KG1 (cell line): ENCODE measurements at places on chromosomes 7 and 10.

DNA sequence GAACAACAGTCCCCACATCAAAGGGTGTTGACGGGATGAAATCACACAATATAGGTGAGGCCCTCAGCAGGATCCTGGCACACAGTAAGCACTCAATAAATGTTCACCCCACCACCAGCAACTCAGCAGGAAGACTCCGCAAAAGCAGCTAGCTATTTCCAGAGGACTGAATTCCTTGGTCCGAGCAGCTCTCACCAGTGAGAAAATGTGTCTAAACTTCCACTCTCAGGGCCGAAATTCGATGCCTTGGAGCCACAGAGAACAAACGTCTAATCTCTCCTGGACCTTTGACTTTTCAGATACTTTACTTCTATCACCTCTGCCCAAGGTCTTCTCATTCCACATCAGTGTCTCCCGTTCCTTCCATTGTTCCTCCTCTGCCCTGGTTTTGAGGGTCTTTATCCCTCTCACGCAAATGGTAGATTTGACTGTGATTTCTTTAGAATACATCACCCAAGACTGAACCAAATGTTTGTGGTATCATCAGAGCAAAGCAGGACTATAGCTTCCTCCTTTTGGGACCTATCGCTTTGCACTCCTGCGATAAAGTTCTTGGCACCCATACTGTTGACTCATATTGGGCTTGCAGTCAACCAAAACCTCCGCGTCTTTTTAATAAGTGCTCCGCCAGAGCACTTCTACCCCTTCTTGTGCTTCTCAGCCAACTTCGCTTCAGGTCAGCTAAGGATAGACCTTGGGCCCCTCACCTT, 903 bp upstream of the NT5C2 start:
- DNase-seq = no peak

DNA sequence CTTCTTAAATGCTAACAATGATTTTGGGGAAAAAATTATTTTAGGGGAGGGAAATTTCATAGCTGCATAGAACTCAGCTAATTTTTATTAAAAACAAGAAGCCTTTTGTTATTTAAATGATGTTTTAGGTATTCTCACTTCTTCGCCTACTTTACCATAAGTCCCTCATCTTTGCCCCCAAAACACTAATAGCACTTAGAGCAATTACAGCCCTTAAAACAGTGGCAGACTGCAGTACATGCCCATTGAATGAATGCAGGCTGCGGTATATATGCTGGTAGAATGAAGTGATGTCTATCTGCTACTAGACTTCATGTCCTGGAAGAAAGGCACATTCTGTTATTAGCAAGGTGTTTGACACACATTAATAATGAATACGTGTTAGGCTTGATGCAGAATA, 2.9 kb upstream of the SPAG6 start:
- peak; percentile 52 for DNase-seq

DNA sequence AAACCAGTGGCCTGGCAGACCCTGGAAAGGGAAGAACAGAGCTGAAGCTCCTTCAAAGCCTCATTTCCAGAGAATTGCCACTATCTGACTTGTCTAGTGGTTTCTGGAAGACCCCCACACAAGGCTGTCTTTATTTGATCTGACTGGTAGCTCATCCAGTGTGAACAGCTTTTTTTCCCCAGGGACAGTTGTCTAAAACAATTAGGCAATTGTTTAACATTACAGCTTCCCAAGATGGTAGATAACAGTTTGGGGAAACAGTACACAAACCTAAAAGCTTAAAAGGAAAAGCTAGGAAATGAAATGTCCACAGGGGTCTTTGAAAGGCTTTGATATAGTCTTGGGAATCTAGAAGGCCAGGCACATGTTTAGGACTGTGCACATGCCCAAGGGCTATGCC, 203.4 kb upstream of the CTBP2 start:
- no peak for DNase-seq

GRCh38 chr10:5615316-5615715, 51.1 kb downstream of the ASB13 start:
- no peak for DNase-seq

GRCh38 chr10:78890506-78890905, 178.3 kb upstream of the ZMIZ1 start:
- no peak for DNase-seq

DNA sequence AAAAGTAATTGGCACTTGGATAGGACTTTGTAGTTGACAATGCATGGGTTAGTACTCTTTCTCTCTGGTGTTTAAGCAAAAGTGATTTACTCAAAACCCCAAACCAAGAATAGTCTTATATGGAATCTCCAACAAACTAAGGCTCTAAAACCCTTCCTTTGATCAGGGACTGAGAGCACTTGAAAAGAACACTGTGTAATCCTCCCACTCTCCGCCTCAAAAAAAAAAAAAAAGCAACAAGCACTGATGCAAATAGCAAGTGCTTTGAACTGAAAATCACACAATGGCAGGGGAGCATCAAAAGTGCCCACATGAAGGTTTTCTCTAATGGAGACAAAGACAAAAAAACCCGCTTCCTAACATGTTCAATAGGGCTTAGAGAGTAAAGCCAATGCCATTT, 467.9 kb upstream of the AUTS2 start:
- no peak for DNase-seq
